ENCODE measurements at places on chromosomes 7 and 10. TPM values are rescaled to one million over a fixed set of nuclear protein-coding genes. Genes with fewer than 3 reads are reported as not detected.

- peak; percentile 53 for DNase-seq
Observed at GRCh38 chr7:13920053-13920697, 69.3 kb downstream of the ETV1 start.

Gene TRIM50
- 0.22 TPM for total RNA-seq

Gene NRAP
- 0.11 TPM for total RNA-seq

DNA sequence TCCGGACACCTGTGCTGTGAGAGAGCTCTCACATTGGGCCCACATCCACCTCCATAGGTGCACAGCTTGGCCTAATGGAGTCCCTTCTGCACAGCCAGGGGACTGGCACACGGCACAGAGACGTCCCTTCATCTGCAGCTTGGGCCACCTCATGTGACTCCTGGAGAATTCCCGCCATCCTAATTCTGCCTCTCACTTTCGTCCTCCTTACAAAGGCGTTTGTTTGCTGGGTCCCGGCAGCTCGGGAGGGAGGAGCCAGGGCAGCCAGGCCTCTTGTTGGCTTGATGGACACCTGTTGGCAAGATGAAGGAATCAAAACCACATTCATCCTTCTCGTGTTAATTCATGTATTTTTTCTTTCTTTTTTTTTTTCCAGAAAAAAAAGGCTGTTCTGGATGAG, 30.7 kb upstream of the TTYH3 start:
- no peak for DNase-seq

Gene CRYGN
- total RNA-seq: 1.4 TPM

GRCh38 chr10:107666214-107666613, 501.7 kb upstream of the SORCS1 start:
- DNase-seq: no peak

DNA sequence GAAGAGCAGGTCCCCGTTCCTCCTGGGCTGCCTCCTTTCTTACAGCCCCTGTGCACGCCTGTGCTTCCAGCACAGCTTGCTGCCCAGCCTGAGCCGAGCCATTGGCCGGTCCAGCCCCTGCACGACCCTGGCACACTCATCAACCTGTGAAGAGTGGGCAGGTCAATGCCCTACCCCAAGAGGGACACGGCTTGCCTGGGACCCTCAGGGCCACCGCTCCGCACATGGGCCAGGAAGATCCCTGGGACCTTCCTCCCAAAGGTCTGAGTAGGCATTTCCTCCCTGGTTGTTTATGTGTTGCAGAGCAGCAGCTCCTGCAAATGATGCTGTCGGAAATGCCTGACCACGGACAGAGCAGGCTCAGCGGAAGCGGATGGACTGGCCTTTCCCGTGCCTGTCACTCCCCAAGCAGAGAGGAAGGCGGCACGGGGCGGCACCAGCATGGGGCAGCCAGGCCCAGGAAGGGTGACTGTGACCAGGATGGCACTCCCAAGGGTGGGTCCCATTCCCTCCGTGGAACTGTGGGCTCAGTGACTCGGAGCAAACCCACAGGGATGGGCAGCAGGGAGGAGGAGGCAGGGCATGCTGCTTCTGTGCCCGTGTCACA, 252.5 kb downstream of the TNS3 start:
- DNase-seq: no peak

DNA sequence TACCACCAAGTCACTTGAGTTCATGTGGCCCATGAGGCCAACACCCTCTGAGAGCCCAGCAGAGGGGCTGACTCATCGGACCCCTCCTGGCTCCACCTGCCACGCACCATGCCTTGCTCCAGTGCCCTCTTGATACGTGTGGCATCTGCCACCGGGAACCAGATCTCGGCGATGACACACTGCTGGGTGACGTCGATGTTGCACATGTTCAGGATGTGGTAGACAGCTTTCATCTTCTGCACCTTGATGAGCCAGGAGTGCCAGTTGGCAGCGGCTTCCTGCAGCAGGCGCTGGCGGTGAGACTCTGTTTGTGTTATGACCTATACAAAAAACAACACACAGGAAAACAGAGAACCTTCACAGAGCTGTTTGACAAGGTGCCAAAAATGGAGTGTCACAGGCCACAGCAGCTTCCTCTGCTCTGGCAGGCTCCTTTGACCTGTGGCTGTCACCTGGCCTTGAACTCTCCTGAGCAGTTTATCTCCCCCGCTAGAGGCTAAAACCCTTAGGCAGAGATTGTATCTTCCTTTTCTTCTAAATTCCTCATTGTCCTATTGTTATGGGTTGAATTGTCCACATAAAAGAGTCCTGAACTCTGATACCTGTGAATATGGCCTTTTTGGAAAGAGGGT, 45.2 kb upstream of the TMEM213 start:
- DNase-seq: no peak

DNA sequence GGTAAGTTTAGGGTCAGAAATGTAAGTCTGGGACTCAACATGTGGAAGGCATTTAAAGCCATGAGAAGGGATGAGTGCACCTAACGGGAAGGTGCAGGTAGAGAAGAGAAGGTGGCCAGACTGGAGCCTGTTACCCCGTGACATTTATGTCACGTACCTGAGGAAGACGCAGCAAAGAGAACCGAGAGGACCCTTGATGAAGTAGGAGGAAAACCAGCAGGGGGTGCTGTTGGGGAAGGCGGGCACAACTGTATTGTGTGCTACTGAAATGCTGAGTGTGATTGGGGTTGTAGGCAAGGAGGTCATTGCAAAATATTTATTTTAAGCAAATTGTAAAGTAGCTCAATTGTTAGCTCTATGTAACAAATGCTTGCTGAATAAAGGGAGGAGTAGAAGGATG, 338.2 kb upstream of the PRKCQ start:
- DNase-seq: no peak

GRCh38 chr10:29253690-29254029, 35.2 kb upstream of the LYZL1 start:
- no peak for DNase-seq

DNA sequence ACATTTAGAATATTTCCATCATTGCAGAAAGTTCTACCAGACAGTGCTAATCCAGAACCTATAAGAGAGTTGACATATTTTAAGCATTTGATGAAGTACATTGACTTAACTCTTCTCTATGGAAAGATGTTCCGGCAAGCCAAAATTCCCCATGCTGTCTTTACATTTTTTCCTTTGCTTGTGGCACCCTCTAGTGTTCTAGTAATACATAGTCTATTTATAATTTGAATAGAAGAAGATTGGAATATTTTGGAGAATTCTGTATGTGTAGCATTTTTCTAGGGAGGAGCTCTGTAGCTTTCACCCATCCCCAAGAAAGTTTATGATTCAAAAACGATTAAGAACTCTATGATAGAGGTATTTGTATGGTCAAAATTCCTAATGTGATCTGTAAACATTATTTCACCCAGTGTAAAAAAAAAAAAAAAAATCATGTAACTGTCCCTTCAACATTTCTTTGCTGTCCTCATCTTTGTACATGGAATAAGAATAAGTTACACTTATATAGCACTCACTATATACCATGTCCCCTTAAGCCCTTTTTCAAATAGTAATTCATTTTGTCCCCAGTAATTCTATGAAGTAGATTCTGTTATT, 33.2 kb downstream of the NRF1 start:
- peak; percentile 28 for DNase-seq

GRCh38 chr7:27767374-27767773, 27.4 kb downstream of the TAX1BP1 start:
- no peak for DNase-seq

GRCh38 chr7:539731-540411, 20.2 kb upstream of the PDGFA start:
- DNase-seq: no peak

- DNase-seq: no peak
Observed at GRCh38 chr10:114779803-114780576, 41.6 kb upstream of the FHIP2A start.

DNA sequence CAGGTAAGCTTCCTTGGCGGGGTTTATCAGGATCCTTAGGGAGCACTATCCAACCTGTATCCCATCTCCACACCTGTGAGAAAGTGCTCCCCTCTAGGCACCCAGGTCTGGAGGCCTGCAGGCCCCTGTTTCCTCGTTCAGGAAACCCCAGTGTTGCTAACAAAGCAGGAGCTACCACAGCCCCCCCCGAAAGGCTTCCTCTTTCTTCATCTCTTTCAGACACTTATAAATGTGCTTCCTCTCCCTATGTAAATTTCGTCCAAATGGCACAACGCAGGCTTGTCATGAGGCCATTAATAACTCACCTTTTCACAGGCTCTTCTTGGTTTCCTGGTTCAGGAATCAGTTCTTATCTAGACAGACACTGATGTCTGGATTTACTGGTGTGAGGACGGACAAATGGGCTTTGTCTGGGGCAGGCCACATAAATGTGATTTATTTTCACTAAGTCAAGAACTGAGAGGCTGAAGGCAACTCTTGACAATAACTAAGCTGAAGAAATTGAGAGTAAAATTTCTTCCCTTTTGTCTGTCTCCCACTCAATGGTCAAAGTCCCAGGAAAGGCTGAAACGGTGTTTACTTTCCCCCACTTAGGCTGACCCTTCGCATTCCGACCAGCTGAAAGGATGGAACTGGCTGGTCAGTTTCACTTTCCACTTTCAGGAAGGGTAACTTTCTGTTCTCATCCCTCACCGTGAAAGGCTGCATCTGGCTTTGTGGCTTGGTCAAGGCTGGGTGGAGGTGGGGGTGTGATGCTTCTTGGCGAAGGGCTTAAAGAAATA, 46.8 kb downstream of the PIK3AP1 start:
- DNase-seq: peak; percentile 37

- no peak for DNase-seq
Observed at GRCh38 chr7:106101726-106102125, 10.4 kb downstream of the SYPL1 start.
